ENCODE measurements at places on chromosomes 16 and 17.
A peak's percentile ranks its signal among the peaks of the same experiment; 100 is the strongest.

GRCh38 chr17:31700973-31701372, 158.1 kb downstream of the COPRS start:
- DNase-seq: no peak

DNA sequence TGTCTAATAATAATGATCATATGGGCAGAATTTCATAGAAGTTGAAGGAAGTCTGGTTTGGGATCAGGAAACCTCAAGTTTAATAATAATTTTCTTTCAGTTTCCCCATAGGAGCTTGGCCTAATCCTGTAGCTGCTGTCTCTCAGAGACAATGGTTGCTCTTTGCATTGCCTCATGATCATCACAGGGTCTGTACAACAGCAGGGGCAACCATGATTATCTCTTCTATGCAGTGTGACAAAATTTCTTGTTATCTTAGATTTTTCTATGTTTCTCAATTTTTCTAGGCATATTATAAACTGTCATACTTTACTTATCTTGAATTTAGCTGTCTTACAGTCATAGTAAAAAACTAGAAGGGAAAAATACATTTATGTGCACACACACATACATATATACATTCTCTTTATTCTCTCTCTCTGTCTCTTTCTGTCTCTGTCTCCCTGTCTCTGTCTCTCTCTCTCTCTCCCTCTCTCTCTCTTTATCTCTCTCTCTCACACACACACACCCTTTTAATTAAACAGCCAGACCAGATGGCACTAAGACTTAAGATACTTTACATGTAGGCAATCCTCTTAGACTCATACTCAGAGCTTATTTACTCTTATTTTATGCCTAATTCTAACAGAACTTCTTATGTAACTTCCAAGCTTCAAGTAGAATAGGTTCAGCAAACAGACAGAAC, 30.5 kb downstream of the SMIM36 start:
- DNase-seq: no peak

DNA sequence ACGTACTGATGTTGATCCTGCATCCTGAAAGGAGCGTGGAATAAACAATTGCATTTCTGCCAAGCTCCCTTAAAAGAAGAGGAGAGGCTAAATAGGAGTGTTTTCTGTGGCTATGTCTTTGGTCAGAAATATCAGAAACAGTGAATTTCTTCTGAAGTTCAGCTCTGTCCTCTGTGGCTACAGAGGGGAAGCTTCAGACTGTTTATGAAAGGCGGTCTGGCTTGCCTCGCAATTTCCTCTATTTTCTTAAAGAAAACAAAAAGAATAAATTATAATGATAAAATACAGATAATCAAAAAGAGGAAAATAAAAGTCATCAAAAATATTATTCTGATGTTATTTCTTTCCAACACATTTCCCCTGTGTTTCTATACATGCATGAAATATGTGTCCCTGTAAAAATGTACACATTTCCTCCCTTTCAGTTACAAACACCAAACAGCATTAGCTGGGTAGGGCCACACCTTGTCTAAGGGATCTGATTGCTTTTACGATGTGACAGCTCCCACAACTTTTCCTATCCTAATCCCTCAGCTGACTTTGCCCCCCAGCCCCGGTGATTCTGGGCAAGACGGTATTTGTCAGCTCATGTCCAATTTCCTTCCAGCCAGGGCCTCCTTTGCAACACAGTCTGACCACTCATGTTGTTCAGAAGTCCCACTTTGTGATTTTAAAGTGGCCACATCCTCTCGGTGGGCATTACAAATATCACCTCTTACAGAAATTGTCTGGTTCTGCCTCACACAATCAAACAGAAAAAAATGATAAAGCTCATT, 439.0 kb downstream of the HS3ST3B1 start:
- DNase-seq: no peak

DNA sequence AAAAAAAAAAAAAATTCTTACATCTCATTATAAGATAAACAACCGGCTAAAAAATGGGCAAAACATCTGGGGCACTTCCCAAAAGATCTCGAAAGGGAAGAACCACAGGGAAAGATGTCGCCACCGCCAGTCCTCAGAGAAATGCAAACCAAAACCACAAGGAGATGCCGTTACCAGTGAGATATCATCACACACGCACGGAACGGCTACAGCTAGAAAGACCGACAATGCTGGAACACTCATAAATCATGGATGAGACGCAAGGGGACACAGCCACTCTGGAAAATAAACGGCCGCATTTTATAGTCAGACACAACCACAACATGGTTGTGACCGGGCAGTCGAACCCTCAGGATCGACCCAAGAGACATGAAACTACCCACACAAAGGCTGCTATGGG, 24.5 kb downstream of the WDR45B start:
- DNase-seq: no peak

DNA sequence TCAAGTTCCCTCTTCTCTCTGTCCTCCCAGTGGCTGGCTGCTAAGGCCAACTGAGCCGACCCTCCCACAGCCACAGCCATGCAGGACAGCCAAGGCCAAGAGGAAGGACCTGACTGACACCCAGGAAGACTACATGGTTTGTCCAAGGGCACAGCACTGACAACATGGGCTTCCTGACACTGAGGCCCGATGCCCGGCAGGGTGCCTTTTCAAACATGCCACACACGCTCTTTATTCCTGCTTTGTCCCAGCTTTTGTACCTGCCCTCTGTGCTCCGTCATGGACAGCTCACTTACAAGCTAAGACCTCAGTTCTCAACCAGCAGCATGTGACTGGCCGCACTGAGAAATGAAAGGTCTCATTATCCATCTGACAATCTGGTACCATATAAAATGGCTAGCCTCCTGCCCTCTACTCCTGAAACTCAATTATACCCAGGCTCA, 45.8 kb downstream of the TEX2 start:
- DNase-seq: no peak

- DNase-seq: peak; percentile 26
These were observed 17.1 kb upstream of the NAGLU start for GRCh38 chr17:42518755-42519545.

GRCh38 chr16:24074574-24074973, 181.6 kb upstream of the CACNG3 start:
- DNase-seq: no peak

GRCh38 chr17:39318636-39319035, 82.8 kb downstream of the FBXL20 start:
- DNase-seq: no peak

- DNase-seq: peak; percentile 44
These were observed 892 bp downstream of the ABCC1 start for GRCh38 chr16:15950161-15950854.

GRCh38 chr16:24977678-24978075, 37.5 kb downstream of the ARHGAP17 start:
- DNase-seq: peak; percentile 72

GRCh38 chr16:71396594-71396993, 38.1 kb downstream of the CALB2 start:
- no peak for DNase-seq

DNA sequence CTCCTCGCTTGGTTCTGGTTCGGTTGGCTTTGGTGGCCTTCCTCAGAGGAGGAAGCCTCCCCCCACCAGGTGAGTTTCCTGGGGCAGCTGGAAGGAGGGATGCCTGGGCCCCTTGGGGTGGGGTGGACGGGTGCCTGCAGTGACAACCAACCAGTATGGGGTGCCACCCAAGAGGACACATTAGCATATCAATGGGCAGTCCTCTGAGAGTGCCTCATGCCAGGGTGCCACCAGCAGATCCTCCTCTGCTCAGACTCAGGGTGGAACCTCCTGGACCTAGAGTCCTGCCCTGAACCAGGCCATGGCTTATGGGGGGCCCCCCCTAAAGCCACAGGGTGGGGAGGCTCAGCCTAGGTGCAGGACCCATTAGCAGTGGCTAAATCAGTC, 2.7 kb downstream of the PPP1R1B start:
- no peak for DNase-seq

GRCh38 chr16:89599451-89599858, 14.0 kb upstream of the DPEP1 start:
- no peak for DNase-seq

- no peak for DNase-seq
These were observed at the start of gene GCGR for GRCh38 chr17:81803728-81804558. GCGR (plus strand) TSS chr17:81804150; CDS start chr17:81809019, 4,869 bp downstream.

- DNase-seq: no peak
These were observed 195.1 kb downstream of the CDRT15L2 start for GRCh38 chr17:20774472-20775135.

GRCh38 chr17:64125937-64126336, 4.0 kb downstream of the ERN1 start:
- no peak for DNase-seq

DNA sequence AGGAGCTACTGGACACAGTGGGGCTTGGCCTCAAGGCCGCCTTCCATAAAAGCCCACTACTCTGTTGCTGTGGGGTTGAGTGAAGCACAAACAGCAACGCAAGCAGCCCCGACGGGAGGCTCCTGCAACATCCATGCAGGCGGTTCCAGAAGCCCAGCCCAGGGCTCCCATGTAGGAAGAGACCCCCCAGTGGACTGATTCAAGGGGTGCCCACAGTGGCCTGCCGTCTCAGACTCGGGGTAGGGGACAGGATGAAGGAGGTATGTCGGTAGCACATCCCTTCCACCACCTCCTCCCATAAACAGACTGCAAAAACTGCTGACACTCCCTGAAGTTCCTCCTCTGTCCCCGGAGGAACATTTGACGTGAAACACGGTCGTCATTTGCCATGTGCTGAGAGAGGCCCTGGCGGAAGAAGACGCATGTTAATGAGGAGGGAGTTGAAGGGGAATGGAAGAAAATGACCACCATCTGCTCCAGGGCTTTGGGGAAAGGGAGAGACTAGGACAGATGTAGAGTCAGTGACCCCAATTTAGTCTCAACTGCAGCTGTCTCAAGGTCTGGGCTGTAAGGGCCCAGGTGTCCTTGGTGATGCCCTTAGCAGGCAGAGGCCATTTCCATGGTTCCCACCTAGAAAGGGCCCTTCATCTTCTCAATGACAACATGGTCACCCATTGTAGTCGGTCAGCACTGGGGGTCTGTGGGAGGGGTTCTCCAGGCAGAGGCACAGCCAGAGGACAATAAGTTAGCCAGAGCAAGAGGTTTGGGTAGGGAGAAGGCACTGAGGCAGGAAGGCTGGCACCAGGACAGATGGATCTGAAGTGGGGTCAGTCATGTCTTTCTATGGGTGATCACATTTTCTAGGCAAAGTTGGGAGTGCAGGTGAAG, 200.6 kb downstream of the CPPED1 start:
- DNase-seq: no peak

- DNase-seq: no peak
These were observed 22.6 kb upstream of the MAPT start for GRCh38 chr17:45871718-45872117.

- DNase-seq: no peak
These were observed 31.9 kb downstream of the PDIA2 start for GRCh38 chr16:314795-315299.

GRCh38 chr16:88610909-88611812, 27.2 kb upstream of the IL17C start:
- DNase-seq: no peak

Measured in astrocyte of the spinal cord (primary cell).